ENCODE measurements at places on chromosomes 2 and 18. TPM values are rescaled to one million over a fixed set of nuclear protein-coding genes. Genes with fewer than 3 reads are reported as not detected.

DPP10 gene
- not detected for total RNA-seq

LIPG gene
- 30.9 TPM for total RNA-seq

COBLL1 gene
- 8.0 TPM for total RNA-seq

NRP2 gene
- 25.5 TPM for total RNA-seq

MLPH gene
- 283 TPM for total RNA-seq

LYPD1 gene
- total RNA-seq, result 10.3 TPM

REG3A gene
- not detected for total RNA-seq

TMEM200C gene
- total RNA-seq, result not detected

DBI gene
- total RNA-seq, result 265 TPM

SKA1 gene
- 18.3 TPM for total RNA-seq

IL37 gene
- 1.7 TPM for total RNA-seq

TRAF3IP1 gene
- total RNA-seq, result 51.7 TPM

RAB31 gene
- total RNA-seq, result 51.0 TPM

CNDP1 gene
- not detected for total RNA-seq

AKAIN1 gene
- total RNA-seq, result not detected

CCDC178 gene
- not detected for total RNA-seq

NDUFV2 gene
- total RNA-seq, result 215 TPM

PHLPP1 gene
- total RNA-seq, result 21.1 TPM

CDCA7 gene
- 34.2 TPM for total RNA-seq

COL6A3 gene
- 0.57 TPM for total RNA-seq

CEP68 gene
- total RNA-seq, result 10.8 TPM

RNU2-63P gene
- 3.9 TPM for total RNA-seq

ABCG5 gene
- not detected for total RNA-seq

TTN gene
- total RNA-seq, result not detected

SERPINB13 gene
- total RNA-seq, result not detected

RPRM gene
- 2.1 TPM for total RNA-seq

VWC2L gene
- total RNA-seq, result not detected

SP140 gene
- 0.58 TPM for total RNA-seq

STARD7 gene
- total RNA-seq, result 171 TPM

PHOSPHO2 gene
- 5.9 TPM for total RNA-seq

OBSL1 gene
- 161 TPM for total RNA-seq

Measured in PC-9 (cell line).